Thymus (tissue), 14 donors: ENCODE measurements at places on chromosomes 4 and X. TPM values are rescaled to one million over a fixed set of nuclear protein-coding genes. Genes with fewer than 3 reads are reported as not detected.

CXXC4 gene
- polyA plus RNA-seq = 0.57 TPM

ZNF732 gene
- 0.09 TPM for polyA plus RNA-seq

LARP1B gene
- polyA plus RNA-seq = 12.5 TPM

SHOX gene
- 0.02 TPM for polyA plus RNA-seq

ABCG2 gene
- polyA plus RNA-seq = 0.59 TPM

PROM1 gene
- polyA plus RNA-seq = 1.0 TPM

PRSS12 gene
- 3.3 TPM for polyA plus RNA-seq

FAT4 gene
- 0.94 TPM for polyA plus RNA-seq

TLR7 gene
- polyA plus RNA-seq = 0.62 TPM
